KBM-7 (cell line): ENCODE measurements at places on chromosomes 11 and 22.
A peak's percentile ranks its signal among the peaks of the same experiment; 100 is the strongest.

GRCh38 chr22:32534252-32535235, 59.9 kb downstream of the FBXO7 start:
- DNase-seq = no peak

DNA sequence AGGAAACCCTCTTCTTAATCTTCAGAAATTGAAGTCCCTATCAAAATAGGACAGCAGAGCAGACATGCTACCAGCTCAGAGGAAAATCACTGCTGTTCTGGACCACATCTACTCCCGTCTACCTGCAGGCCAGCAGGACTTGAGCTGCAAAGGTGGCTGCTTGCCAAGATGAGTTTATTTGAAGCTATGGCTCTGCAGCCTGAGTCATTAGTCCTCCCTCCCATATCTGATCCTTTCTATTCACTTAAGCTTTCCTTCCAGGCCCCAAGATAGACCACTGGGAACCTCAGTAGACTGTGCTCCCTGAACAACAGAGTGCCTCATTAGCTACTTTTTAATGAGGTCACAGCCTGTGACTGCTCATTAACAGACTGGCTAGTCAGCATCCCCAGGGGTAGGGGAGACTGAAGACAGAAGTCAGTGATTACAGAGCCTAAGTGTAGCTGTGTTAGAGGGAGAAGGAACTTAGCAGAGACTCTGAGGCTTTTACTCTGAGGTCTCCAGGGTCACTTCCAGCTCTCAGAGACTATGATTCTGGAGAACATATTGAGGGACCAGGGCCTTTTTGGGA, 6.8 kb upstream of the OR10A2 start:
- DNase-seq = no peak

- DNase-seq = no peak
Measured at GRCh38 chr11:64577202-64577601, 13.8 kb upstream of the SLC22A12 start.

DNA sequence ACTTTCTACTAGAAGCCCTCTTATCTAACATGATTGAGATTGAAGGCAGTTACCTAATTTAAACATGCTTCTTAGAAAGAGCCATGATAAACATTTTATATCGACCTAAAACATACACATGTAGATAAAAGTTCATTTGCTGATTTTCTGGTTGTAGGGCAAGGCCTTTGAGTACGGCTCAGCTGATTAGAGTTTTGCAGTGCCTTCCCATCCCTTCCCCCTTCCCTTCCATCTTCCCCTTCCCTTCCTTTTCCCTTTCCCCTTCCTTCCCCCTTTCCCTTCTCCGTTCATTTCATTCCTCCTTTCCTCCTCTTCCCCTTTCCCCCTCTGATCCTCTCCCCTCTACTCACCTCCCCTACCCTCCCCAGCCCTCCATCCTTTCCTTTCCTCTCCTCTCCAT, 4.3 kb downstream of the LDHC start:
- DNase-seq = no peak

GRCh38 chr11:14914536-14914935, 22.5 kb upstream of the CYP2R1 start:
- DNase-seq = no peak

DNA sequence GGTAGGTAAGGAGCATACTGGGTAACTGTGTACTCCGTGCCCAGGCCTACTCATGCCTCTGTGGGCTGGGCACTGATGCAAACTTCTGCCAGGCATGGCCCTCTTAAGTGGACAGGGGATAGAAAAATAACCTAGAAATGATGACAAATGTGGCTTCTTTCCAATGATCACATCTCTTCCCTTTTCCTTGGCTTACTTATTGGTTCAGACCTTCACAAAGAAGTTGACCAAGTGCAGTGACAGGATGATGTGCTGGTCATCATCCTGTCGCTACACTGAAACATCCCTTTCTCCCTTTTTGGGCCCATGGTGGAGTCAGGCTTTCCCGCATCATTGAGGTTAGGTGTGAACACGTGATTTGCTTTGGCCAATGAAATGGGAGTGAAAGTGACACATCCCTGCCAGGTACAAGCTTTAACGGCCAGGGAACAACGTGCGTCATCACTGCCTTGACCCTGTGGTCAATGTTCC, 31.8 kb upstream of the APOBEC3A start:
- DNase-seq = no peak

- no peak for DNase-seq
Measured at GRCh38 chr11:33072465-33072864, 33.1 kb downstream of the TCP11L1 start.

- DNase-seq = no peak
Measured at GRCh38 chr11:2869561-2870427, 15.8 kb downstream of the CDKN1C start.

- no peak for DNase-seq
Measured at GRCh38 chr22:48407256-48407955, 1420.3 kb downstream of the BRD1 start.

DNA sequence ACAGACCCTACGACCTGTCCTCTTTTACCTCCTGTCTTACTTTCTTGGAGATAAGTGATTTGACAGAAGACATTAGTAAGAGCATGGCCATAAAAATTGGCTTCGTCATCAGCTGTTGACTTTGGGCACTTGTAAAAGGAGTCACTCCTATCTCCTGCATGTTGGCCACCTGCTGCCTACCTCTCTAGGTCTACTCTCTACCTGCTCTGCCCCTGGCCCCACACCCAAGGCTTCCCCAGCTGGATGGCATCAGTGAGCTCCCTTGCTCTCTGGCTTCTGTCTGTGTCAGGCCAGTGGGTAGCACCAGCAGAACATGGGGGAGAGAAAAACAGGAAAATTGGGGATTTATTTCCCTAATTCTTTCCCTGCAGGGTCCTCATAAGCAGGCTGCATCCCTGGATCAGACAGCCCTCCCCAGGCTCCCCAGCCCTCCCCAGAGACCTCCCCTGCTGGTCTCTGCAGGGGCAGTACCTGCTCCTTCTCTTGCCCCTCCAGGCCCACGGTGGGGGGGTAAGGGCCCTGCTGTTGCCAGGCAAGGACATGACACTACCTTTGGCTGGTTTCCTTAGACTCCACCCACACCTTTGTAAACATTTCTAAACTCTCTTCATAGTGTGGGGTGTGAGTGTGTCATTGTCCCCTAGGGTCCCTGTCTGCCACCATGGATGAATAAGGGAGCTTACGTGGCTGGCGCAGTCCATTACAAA, 157.0 kb upstream of the NECTIN1 start:
- DNase-seq = no peak

DNA sequence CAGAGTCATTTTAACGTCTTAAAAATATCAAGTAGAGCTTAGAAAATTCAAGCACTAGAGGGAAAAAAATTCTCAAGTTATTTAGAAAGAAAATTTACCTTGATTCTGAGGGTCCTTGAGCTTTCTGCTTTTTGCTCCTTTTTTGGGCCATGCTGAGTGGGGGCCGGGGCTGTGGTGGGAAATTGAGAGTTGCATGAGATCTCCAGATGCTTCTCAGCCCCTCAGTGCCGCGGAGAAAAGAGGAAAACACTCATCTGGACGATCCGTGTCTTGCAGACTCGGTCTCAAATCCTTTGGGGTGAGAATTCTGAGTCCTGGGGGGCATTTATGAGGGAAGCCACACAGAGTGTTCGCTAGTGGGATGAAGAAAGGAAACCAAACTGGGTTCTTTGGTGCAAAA, 700.8 kb downstream of the TBC1D22A start:
- no peak for DNase-seq

GRCh38 chr11:9180784-9181183, 84.4 kb downstream of the DENND5A start:
- DNase-seq = no peak

DNA sequence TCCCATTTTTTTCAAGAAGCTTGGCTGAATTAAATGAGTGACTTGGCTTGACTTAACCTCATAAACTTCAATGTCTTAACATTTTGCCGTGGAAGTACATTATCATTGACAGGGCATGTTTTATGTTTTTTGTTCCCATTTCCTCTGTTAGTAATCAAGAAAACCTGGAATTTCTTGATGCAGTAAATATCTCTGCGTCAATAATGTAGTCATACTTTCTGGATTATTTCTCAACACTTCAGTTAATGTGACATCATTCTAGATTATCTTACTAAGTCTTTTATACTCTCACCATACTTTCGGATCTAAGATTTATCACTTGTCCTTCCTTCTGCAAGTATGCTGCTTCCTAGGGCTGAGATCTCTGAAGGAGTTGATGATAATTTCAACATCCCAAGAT, 58.6 kb upstream of the PGR start:
- DNase-seq = no peak

DNA sequence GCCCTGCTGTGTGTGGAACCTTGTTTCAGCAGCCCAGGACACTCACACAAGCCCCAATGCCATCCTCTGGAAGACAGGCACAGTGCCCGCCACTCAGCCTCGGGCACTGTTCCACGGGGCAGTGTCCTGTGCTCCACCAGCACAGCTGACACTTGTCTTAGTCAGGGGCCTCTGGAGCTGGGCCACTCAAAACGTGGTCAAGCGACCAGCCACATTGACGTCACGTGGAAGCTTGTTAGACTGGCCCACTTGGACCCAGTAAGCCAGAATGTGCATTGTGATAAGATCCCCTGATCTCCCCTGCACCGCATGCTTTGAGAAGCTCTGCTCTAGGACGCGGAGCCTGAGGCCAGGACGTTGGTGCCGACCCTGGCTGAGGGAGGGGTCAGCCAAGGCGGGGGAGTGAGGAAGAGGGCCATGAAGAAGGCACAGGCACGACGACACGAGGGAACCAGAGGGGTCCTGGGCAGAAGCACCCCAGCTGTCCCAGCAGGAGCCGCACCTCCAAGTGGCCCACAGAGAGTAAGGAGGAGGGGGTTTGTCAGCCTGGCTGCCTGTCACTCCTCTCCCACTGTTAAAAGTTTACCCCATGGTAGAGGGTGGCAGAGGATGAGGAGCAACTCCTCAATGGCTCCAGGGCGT, 64.6 kb downstream of the LINC01488 start:
- DNase-seq = no peak

GRCh38 chr11:119652907-119653659, 75.9 kb downstream of the NECTIN1 start:
- no peak for DNase-seq

DNA sequence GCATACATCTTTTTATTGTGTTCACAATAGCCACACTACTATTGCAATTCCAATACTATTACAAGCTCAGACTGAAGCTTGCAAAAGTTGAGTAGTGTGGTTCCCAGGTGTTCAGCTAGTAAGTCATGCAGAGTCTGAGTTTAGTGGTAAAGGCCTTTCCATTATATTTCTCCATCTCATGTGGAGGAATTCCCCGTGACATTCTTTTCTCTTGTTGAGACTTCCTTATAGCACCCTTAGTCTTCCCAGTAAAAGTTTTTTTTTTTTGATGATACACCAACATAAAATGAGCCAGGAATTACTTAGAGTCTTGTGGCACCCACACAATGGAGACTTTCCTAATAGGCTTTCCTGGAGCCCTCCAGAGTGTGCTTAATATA, 110.8 kb downstream of the UVRAG start:
- no peak for DNase-seq

DNA sequence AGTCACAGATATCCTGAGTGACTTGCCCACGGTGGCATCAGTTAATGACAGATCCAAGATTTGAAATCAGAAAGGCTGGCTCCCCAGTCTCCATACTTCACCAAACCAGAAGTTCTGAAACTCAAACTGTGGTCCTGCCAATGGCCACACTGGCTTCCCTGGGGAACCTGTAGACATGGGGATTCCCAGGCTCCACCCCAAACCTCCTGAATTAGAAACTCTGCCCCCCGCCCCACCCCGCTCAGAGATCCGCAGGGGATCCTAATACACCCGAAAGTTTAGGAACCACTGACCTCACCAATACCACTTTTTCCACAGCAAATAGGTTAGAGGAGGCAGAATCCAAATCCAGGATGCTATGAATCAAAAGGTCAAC, 15.3 kb downstream of the RTN4RL2 start:
- DNase-seq = no peak

DNA sequence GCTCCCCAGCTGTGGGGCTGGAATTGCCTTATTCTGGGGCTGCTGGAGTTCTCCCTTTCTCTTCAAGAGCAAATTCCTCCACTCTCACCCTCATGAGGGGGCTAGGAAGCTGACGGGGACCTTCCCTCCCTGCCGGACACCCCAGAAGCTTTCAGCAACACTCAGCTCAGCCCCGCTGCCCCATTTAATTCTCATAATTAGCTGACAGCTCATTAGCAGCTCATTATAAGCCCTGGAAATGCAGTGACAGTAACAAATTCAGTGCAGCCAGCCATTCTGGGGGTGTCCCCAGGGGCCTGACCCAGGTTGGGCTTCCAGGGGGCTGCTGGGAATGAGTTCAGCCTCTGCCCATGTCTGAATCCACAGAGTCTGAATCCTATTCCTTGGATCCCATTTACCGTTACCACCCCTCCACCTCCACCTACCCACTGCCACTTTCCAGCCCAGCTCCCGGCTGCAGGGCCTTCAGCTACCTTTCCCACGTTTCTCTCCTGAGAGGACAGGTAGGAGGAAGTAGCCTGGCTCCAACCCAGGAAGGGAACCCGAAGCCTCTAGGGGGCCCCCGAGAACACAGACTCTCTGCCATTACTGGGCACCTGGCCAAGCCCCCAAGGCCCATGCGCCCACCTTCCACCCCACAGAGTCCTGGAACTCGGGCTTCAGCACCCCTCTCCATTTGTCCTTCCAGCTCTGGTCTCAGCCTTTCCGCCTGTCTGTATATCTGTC, 101.7 kb upstream of the LMO1 start:
- DNase-seq = no peak

DNA sequence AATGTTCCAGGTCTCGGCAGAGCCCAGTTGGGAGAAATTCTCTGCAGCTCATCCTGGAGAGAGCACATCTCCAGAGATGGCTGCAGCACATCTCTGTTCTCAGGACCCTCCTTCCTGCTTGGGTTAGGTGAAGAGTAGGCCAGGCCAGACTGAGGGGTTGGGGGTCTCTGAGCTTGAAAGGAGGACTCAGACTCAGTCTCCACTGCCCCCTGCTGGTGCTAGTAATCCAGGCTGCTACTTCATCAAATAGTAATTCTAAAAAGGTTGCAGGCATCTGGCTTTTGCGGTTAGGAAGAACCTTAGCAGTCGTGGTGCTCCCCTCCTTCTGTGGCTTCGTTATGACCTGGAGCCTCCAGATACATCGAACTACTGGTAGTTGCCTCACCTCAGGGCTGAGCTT, 9.7 kb downstream of the TUB start:
- peak; percentile 47 for DNase-seq

- no peak for DNase-seq
Measured at GRCh38 chr11:69879729-69880005, 60.5 kb upstream of the FGF3 start.

DNA sequence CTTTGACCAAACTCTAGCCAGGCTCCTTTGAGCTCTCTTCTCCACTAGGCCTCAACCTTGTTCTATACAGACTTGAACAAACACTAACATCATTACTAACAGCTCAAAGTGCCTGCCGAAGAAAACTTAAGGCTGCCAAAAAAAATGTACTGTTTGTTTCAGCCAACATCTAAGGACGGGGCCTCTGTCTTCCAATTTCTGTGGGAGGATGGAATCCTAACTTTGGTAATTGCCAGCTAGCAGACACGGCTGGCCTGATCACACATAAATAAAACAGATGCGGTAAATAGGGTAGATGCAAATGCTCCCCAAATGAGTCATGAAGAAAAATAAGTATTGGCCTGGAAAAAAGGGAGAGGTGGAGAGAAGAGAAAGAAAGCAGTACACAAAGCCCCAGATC, 394.3 kb downstream of the TMEM135 start:
- DNase-seq = no peak

GRCh38 chr11:74932169-74932568, 16.7 kb downstream of the XRRA1 start:
- DNase-seq = no peak
